ENCODE measurements at places on chromosomes 5 and 9.

DNA sequence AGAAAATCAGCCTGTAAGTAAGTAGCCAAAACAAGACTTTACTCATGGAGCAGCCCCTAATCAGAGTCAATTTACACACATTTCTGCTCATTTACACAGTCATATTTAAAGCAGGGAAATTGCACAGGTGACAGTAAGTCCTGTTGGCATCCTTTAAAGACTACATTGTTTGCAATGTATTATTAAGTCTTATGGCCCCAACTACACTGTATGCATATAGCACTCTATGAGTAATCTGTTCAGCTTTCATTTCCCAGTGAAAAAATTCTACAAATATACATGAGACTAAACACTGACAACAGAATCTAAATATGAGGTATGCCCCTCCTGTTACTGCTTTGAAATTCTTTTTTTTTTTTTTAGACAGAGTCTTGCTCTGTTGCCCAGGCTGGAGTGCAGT, 19.7 kb downstream of the PPP6C start:
- no peak for DNase-seq

GRCh38 chr9:101571114-101571513, 23.7 kb downstream of the PPP3R2 start:
- no peak for DNase-seq

GRCh38 chr5:43649256-43649655, 46.3 kb downstream of the NNT start:
- DNase-seq: peak; percentile 66

DNA sequence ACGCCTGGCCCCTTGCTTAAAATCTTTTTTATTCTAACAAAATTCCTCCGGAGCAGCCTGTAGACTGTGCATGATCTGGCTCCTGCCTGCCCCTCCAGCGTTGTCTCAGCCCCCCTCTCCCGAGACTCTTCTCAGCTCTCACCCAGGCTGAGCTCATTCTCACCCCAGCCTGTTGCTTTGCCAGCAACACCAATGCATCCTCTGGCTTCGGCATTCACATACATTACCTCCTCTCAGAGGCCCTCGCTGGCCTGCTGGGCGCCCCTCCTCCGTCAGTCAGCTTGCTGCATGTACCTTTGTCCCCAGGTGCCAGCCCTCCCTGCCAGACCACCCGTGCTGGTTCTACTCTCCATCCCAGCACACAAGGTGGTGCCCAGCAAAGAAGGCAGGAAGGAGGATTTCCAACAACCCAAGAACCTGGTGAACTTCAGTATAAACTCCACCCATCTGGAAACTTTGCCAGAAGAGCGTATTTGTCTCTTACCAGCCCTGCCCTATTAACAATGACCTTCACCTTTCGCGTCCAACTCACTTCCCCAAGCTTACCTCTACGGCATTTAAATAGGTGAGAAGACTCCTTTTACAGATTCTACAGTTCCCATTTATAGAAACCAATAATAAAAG, 35.0 kb downstream of the MYO10 start:
- DNase-seq: no peak

GRCh38 chr5:180135967-180136629, 64.5 kb upstream of the RNF130 start:
- no peak for DNase-seq

DNA sequence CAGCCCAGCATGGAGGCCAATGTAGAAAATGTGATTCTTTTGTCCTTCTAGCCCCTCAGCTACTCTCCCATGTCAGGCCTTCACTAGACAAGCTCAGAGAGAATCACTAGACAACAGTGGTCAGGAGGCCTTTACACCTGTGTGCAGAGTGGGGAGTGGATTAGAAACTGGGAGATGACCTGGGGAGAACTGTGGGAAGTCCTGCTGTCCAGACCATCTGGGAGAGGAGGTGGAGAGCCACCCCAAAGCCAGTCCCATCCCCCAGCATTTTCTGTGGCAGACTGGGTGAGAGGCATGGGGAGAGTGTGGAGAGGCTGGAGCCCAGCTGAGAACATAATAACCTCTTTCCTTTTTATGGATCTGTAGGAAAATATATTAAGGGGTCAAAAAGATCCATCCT, 452.0 kb upstream of the DMAC1 start:
- no peak for DNase-seq

DNA sequence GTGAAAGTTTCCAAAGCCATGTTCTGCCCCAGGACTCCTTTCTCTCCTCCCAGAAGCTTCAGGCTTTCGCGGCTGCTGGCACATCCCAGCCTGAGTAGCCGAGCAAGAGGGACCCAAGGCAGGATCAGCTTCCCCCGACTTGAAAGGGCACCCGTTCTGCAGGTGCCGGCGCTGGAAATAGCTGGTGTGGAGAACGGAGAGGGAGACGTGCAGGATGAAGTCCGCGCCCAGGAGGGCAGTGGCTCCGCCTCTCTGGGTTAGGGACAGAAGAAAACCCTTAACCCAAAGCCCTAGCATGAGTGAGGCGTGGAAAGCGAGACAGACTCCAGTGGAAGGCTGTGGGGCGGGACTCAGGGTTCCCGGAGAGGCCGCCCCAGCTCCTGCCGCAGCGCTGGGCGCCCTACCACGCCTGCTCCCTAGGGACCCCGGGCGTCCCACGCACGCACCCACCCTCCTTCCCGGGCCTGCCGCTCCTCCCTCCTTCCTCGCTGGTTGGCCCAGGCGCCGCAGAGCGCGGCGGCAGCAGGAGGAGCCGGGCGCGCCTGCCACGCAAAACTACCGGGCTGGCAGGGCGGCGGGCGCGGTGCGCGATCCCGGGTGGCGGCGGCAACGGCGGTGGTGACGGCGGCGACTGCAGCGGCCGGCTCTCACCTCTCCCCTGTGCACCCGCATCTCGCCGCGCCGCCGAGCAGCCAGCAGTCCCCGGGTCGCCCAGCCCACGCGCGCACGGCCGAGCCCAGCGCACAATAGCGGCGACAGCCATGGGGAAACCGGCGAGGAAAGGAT, at the start of gene SLC1A1:
Gene SLC1A1, plus strand, starts transcription at position 550 of the 786 bp plus-strand sequence. Its CDS starts 212 bp downstream, at position 762.
- peak; percentile 52 for DNase-seq
